ENCODE measurements at places on chromosomes 5 and 9. TPM values are rescaled to one million over a fixed set of nuclear protein-coding genes. Genes with fewer than 3 reads are reported as not detected.
A peak's percentile ranks its signal among the peaks of the same experiment; 100 is the strongest.

DNA sequence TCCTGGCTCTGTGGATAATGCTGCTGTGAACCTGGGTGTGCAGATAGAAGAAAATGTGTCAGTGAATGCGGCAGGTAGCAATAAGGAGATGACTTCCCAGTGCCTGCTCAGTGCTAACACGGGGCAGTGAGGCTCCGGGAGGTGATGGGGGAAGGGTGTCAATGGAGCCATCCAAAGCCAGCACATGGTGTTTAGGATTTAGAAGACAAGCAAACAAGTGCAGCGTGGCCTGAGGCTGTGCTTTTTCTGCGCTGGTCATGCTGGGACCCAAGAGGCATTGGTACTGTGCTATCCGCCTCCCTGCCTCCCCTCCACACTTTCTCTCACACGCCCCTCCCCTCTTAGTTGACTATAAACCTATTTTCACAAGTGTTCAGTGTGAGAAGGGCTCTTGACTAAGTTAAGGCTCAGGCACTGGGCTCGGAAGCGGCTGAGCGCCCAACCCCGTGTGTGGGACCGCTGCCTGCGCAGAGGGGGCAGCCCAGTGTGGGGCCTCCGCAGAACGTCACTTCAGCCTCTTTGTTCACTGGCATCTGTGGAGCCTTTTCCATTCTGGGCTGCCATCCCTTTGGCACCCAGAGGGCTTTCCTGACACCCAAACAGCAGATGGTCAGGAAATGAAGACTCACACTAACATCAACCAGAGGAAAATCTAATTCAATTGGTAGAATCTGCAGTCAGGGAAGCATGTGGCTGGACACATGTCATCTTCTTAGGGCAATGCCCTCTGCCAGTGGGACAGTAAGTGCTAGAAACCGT lies 21.8 kb upstream of the NINJ1 start:
- no peaks in the 10 kb centered on the region for H3K36me3 ChIP-seq
- no peaks in the 10 kb centered on the region for H3K27me3 ChIP-seq
- H3K4me1 ChIP-seq = no peaks in the 10 kb centered on the region
- H3K27ac ChIP-seq = no peak overlapping the region

- no peak for DNase-seq
- H3K4me1 ChIP-seq = peaks cover 8% of the 10 kb centered on the region
- no peaks in the 10 kb centered on the region for H3K27me3 ChIP-seq
- peak overlapping the region; percentile 48 for H3K4me3 ChIP-seq
- no peak overlapping the region for H3K27ac ChIP-seq
- H3K36me3 ChIP-seq = no peaks in the 10 kb centered on the region
Measured at GRCh38 chr5:75668445-75668844, 48.8 kb downstream of the POC5 start.

DNA sequence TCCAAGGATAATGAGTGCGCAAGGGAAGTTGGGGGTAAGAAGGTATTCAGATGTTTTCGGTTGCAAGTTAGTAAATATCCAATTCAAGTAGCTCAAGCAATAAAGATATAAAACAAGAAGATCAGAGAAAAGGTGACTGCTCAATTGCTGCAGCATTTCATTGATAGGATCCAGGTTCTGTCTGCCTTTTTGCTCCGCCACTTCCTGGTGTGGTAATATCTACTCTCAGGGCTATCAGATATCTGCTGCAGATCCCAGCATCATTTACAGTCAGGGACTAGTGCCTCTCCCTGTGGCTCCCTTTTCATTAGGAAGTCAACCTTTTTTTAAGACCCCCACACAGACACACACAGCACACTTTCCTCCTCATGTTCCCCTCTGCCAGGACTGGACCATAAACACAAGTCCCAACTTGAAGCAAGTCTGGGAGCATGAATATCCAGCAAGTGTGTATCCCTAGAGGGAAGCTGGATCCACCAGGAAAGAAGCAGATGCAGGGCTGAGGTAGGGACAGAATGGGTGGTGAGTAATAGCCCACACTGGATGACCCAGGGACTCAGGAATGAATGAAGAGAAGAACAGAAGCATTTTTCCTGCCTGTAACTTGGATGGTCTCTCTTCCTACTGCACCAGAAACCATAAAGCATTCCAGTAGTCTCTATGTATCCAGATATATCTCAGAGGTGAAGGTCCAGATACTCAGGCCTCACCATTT lies 53.7 kb downstream of the ZNF622 start:
- no peaks in the 10 kb centered on the region for H3K4me1 ChIP-seq
- H3K27me3 ChIP-seq = no peaks in the 10 kb centered on the region
- DNase-seq = no peak
- no peaks in the 10 kb centered on the region for H3K36me3 ChIP-seq

- no peaks in the 10 kb centered on the region for H3K4me1 ChIP-seq
- H3K27ac ChIP-seq = no peak overlapping the region
- H3K36me3 ChIP-seq = peaks cover 48% of the 10 kb centered on the region
- no peak overlapping the region for H3K4me3 ChIP-seq
Measured at GRCh38 chr5:150731669-150732242, 27.1 kb downstream of the DCTN4 start.

- no peaks in the 10 kb centered on the region for H3K4me1 ChIP-seq
- no peaks in the 10 kb centered on the region for H3K27me3 ChIP-seq
- no peak for DNase-seq
- H3K4me3 ChIP-seq = no peak overlapping the region
- no peak overlapping the region for H3K27ac ChIP-seq
Measured at GRCh38 chr5:160129841-160130240, 10.6 kb upstream of the PWWP2A start.

DNA sequence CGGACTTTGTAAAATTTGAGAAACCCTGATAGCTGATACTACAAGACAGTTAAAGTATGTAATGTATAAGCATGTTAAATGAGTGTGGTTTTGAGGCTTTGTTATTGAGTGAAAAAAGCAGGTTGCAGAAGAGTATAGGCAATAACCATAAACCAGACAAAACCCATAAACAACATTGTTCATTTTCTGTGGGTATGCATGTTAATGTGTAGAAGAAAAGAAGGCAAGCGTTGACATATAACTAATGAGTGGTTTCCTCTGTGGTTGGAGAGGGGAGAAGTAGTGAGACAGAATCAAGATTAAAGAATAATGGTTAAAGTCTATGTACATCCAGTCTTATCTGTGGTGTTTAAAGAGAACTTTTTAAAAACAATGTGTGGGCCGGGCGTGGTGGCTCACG lies 26.2 kb downstream of the RAD23B start:
- no peak overlapping the region for H3K27ac ChIP-seq
- H3K4me1 ChIP-seq = peaks cover 25% of the 10 kb centered on the region
- peaks cover 2% of the 10 kb centered on the region for H3K36me3 ChIP-seq

Gene IFNK
- polyA plus RNA-seq = not detected

DNA sequence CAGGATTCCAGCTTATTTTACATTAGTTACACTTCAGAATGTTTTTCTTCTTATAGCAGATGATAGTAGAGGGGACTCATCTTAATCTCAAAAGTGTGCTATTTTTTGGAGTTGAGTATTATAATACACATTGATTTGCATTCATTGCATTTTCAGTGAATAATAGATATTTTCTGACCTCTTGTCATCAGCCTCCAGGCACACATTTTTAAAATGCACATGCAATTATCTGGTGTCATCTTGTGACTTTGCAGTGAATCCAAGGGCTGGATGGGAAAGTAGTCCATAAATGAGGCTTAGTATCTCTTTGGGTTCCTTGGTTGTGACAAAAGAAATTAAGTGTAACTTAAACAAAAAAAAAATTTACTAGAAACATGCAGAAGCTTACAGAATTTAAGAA lies 28.1 kb upstream of the POU4F3 start:
- no peaks in the 10 kb centered on the region for H3K27me3 ChIP-seq
- DNase-seq = no peak
- no peak overlapping the region for H3K4me3 ChIP-seq
- H3K36me3 ChIP-seq = no peaks in the 10 kb centered on the region

Gene C9
- 839 TPM for polyA plus RNA-seq

DNA sequence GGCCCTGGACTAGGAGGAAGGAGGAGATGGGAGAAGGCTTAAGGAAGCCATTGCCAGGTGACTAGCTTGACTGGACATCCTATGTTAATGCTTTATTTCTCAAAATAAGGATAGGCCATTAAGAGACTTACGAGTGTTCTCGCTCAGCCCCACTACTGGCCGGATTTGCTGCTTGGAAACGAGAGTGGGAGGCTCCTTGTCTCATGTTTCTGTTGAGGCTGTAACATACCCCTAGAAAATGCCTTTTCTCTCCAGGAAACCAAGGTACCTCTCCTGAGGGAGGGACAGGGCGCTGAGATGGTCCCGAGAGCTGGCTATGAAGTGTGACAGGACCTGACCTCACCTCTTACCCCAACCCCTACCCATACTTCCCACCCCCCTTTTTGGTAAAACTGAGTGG lies 60.0 kb downstream of the RALGPS1 start:
- H3K27ac ChIP-seq = no peak overlapping the region

GRCh38 chr5:33734537-33734936 lies 157.3 kb downstream of the ADAMTS12 start:
- peaks cover 22% of the 10 kb centered on the region for H3K4me1 ChIP-seq
- no peak for DNase-seq
- H3K27ac ChIP-seq = no peak overlapping the region
- H3K4me3 ChIP-seq = no peak overlapping the region
- H3K36me3 ChIP-seq = no peaks in the 10 kb centered on the region

DNA sequence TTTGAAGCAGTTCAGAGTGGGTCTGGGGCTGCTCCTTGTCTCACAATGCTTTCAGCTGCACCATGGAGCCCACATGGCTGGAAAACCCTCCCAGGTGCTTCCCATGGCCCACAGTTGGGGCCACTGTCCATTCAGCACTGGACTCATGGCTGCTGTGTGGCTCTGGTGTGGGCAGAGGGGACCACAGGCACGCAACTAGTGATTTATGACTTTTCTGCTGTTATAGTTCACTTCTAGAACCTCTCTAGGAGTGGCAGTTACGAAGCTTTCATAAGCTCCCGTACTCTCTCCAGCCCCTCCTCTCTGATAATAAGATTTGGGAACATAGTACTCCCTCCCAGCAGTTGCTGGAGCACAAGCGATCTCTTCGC lies 29.0 kb downstream of the GLRA1 start:
- no peak for DNase-seq
- H3K4me1 ChIP-seq = no peaks in the 10 kb centered on the region
- no peak overlapping the region for H3K4me3 ChIP-seq
- no peaks in the 10 kb centered on the region for H3K36me3 ChIP-seq
- no peaks in the 10 kb centered on the region for H3K27me3 ChIP-seq

Gene IL3
- not detected for polyA plus RNA-seq

DNA sequence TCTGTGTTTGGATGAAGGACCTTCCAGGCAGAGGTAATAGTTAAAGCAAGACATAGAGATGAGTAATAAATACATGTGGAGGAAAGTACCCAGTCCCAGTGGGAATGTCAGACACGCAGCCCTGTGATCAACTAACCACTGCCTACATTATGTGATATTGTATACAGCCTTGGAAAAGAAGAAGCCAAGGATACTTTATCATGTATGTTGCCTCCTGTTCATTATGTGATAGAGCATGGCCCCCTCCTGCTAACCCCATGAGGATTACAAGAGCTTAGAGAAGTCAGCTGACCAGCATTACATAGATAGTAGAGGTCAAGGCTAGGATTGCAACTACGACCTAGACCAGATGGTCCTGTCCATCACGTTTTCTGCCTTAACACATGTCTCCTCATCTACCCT lies 497.0 kb upstream of the TNC start:
- H3K4me3 ChIP-seq = no peak overlapping the region
- H3K27me3 ChIP-seq = peaks cover 4% of the 10 kb centered on the region
- no peak for DNase-seq

Gene CXCL14
- polyA plus RNA-seq = 13.7 TPM

Gene IL6ST
- polyA plus RNA-seq = 82.4 TPM

Gene NDOR1
- polyA plus RNA-seq = 3.5 TPM

Gene LMAN2
- polyA plus RNA-seq = 243 TPM

DNA sequence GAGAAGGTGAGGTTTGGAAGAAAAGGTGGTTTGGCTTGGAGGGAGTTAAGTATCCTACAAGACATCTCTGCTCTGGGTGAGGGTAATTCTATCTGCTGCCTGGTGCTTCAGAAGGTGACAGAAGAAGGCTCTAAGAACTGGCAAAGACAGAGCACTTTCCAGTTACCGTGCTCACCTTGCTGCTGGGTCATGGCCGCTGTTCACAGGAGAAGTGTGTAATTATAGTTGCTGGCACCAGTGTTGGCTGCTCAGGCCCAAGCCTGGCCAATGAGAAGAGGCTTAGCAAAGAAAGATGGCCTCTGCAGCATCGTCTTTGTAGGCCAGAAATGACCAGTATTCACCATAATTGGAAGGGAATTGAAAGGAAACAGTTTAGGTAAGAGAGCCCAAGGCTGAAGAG lies 37.9 kb upstream of the KLF9 start:
- H3K4me3 ChIP-seq = no peak overlapping the region
- DNase-seq = no peak
- H3K36me3 ChIP-seq = no peaks in the 10 kb centered on the region
- H3K4me1 ChIP-seq = no peaks in the 10 kb centered on the region

Gene PTGER4
- polyA plus RNA-seq = 0.60 TPM

- H3K27ac ChIP-seq = peak overlapping the region; percentile 59
- peaks cover 3% of the 10 kb centered on the region for H3K4me1 ChIP-seq
- DNase-seq = peak; percentile 66
- no peaks in the 10 kb centered on the region for H3K36me3 ChIP-seq
Measured at GRCh38 chr9:127862075-127863011, 7.9 kb upstream of the ENG start.

Gene SPATA31A3
- not detected for polyA plus RNA-seq

DNA sequence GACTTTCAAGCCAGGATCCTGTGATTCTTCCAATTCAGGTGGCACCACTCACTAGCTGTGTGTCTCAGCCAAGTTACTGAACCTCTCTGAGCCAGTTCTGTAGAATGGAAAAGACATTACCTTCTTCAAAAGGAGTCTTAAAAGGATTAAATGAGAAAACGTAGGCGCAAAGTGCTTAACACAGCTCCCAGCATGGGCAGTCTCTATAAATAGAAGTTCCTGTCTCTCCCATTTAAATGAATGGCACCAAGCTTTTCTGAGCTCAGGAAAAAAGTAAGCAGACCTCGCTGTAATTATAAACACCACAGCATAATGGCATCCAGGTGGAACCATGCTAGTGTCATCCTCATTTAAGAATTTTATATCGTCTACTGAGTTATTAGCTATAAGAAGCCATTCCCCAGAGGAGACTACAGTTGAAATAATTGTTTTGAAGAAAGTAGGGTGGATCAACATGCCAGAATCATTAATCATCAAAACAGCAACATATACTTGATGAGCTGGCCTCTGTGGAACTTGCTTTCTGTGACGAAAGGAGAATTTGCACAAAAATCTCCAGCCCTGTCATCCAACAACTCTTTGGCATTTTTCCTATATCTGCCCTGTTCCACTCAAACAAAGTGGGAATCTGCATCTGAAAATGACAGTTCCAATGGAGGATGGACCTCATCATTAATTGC lies 188.9 kb downstream of the SPOCK1 start:
- no peaks in the 10 kb centered on the region for H3K27me3 ChIP-seq
- DNase-seq = no peak
- no peak overlapping the region for H3K4me3 ChIP-seq
- no peaks in the 10 kb centered on the region for H3K36me3 ChIP-seq
- no peaks in the 10 kb centered on the region for H3K4me1 ChIP-seq

Gene ARRDC1
- polyA plus RNA-seq = 19.9 TPM

- H3K36me3 ChIP-seq = no peaks in the 10 kb centered on the region
- DNase-seq = no peak
- H3K4me1 ChIP-seq = no peaks in the 10 kb centered on the region
- H3K4me3 ChIP-seq = no peak overlapping the region
- no peaks in the 10 kb centered on the region for H3K27me3 ChIP-seq
Measured at GRCh38 chr9:114469091-114469853, 36.0 kb downstream of the WHRN start.

GRCh38 chr9:116928289-116928688 lies 241.2 kb downstream of the TRIM32 start:
- no peak overlapping the region for H3K27ac ChIP-seq
- H3K36me3 ChIP-seq = no peaks in the 10 kb centered on the region
- DNase-seq = no peak
- H3K4me1 ChIP-seq = no peaks in the 10 kb centered on the region
- no peaks in the 10 kb centered on the region for H3K27me3 ChIP-seq

- H3K4me3 ChIP-seq = no peak overlapping the region
- no peak for DNase-seq
- H3K27me3 ChIP-seq = no peaks in the 10 kb centered on the region
- no peaks in the 10 kb centered on the region for H3K36me3 ChIP-seq
Measured at GRCh38 chr5:2550509-2550908, 201.0 kb downstream of the IRX2 start.

All from liver (tissue), 10 donors.